Activated naive CD4-positive, alpha-beta T cell treated with anti-CD3 and anti-CD28 coated beads for 36 hours (primary cell): ENCODE measurements at places on chromosomes 13 and 19. TPM values are rescaled to one million over a fixed set of nuclear protein-coding genes. Genes with fewer than 3 reads are reported as not detected.

- H3K27me3 ChIP-seq, result peaks cover 49% of the 10 kb centered on the region
- H3K4me3 ChIP-seq, result no peak overlapping the region
- H3K27ac ChIP-seq, result no peak overlapping the region
- no peaks in the 10 kb centered on the region for H3K36me3 ChIP-seq
Observed at GRCh38 chr13:30908416-30908980, 2.4 kb downstream of the MEDAG start.

DNA sequence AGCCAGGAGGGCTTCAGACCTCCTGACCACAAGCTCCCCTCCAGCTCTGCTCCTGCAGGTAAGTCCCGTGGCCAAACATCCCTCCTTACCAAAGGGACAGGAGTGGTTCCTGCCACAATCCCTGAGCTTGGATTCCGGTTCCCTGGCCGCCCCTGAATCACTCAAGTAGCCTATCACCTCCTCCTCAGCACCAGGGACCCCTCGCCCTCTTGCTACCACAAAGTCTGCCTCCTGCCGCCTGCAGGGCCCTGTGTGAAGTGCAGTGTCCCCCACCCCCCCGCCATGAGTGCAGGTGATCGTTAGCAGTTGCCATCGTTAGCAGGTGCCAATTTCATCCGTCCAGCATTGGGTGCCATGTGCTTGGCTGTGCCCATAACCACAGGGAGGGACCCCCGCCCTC lies 40.8 kb upstream of the RANBP3 start:
- DNase-seq, result peak; percentile 16
- H3K4me1 ChIP-seq, result peaks cover 4% of the 10 kb centered on the region
- H3K4me3 ChIP-seq, result no peak overlapping the region
- no peaks in the 10 kb centered on the region for H3K27me3 ChIP-seq
- H3K36me3 ChIP-seq, result no peaks in the 10 kb centered on the region
- H3K27ac ChIP-seq, result no peak overlapping the region

The CAB39L gene
- 3.8 TPM for total RNA-seq

- peaks cover 62% of the 10 kb centered on the region for H3K36me3 ChIP-seq
- peak overlapping the region; percentile 99 for H3K27ac ChIP-seq
- DNase-seq, result peak; percentile 86
- H3K4me1 ChIP-seq, result peaks cover 38% of the 10 kb centered on the region
- H3K4me3 ChIP-seq, result peak overlapping the region; percentile 95
Observed at GRCh38 chr19:46784262-46785053, 3.9 kb downstream of the SLC1A5 start.

- H3K4me3 ChIP-seq, result no peak overlapping the region
- no peak for DNase-seq
- no peak overlapping the region for H3K27ac ChIP-seq
- no peaks in the 10 kb centered on the region for H3K4me1 ChIP-seq
Observed at GRCh38 chr19:468587-469256, 7.9 kb upstream of the SHC2 start.

The TSKS gene
- 0.57 TPM for total RNA-seq

DNA sequence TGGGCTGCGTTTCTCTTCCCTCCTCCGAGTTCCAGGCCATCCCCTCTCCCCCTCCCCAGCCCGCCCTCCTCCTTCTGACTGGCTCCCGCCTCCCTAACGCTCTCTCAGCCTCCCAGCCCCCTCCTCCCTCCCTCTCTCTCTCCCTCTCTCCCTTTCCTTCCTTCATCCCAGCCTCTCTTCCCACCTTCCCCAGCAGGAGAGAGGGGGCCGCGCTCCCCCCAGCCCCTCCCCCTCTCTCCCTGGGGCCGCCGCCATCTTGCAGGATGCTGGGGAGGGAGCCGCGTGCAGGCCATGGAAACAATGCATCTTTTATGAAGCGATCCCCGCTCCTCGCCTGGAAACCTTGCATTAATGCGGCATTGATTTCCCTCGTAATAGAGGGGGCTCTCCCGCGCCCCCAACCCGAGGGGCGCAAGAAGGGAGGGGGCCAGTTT lies 42.6 kb upstream of the ADGRL1 start:
- peak; percentile 61 for DNase-seq
- peaks cover 9% of the 10 kb centered on the region for H3K4me1 ChIP-seq
- H3K27ac ChIP-seq, result peak overlapping the region; percentile 69
- no peaks in the 10 kb centered on the region for H3K36me3 ChIP-seq
- no peaks in the 10 kb centered on the region for H3K27me3 ChIP-seq
- H3K4me3 ChIP-seq, result peak overlapping the region; percentile 61

The MAMSTR gene
- 0.44 TPM for total RNA-seq
